Glomerular endothelial cell (primary cell): ENCODE measurements at places on chromosomes 12 and 14. TPM values are rescaled to one million over a fixed set of nuclear protein-coding genes. Genes with fewer than 3 reads are reported as not detected.

TAS2R7 gene
- 0.18 TPM in 1 of 2 replicates, not detected in the other for total RNA-seq

SLC2A13 gene
- total RNA-seq = 3.0 and 5.7 TPM in 2 replicates

IAPP gene
- not detected in 2 replicates for total RNA-seq

HOXC6 gene
- total RNA-seq = 0.10 and 0.70 TPM in 2 replicates

CPNE6 gene
- not detected in 2 replicates for total RNA-seq

CBLN3 gene
- total RNA-seq = 4.7 TPM in 2 replicates

TMEM30B gene
- total RNA-seq = 0.12 and 0.34 TPM in 2 replicates

ADGRD1 gene
- not detected in 2 replicates for total RNA-seq

TSPAN11 gene
- total RNA-seq = 31.1 and 38.7 TPM in 2 replicates

PROX2 gene
- not detected in 2 replicates for total RNA-seq

PRPH gene
- total RNA-seq = 1.5 TPM in 1 of 2 replicates, not detected in the other

LYZ gene
- total RNA-seq = not detected in 2 replicates
